ENCODE measurements at places on chromosomes 6 and 20. TPM values are rescaled to one million over a fixed set of nuclear protein-coding genes. Genes with fewer than 3 reads are reported as not detected.

Gene SH3BGRL2
- 13.8 TPM for total RNA-seq

Gene DEFB115
- total RNA-seq = not detected

Gene ARG1
- 0.53 TPM for total RNA-seq

Gene PLG
- total RNA-seq = 1.4 TPM

Gene CNBD2
- 3.8 TPM for total RNA-seq

Gene ADAT2
- total RNA-seq = 13.3 TPM

Gene GLP1R
- total RNA-seq = 1.8 TPM

Gene TMEM30A
- total RNA-seq = 81.2 TPM

Gene MICA
- 12.9 TPM for total RNA-seq

Gene GUCA1A
- 10.9 TPM for total RNA-seq

Gene METTL24
- total RNA-seq = 0.21 TPM

- DNase-seq = no peak
Measured at GRCh38 chr6:40244699-40245098, 310.4 kb upstream of the MOCS1 start.

GRCh38 chr6:93859971-93860370, 440.6 kb upstream of the EPHA7 start:
- DNase-seq = no peak

GRCh38 chr6:17291778-17292177, 10.6 kb downstream of the RBM24 start:
- no peak for DNase-seq

GRCh38 chr6:40146902-40147301, 212.6 kb upstream of the MOCS1 start:
- no peak for DNase-seq

- no peak for DNase-seq
Measured at GRCh38 chr6:46290421-46291274, 119.9 kb upstream of the ENPP5 start.

- DNase-seq = no peak
Measured at GRCh38 chr6:56604186-56604585, 38.5 kb downstream of the DST start.

GRCh38 chr20:35909176-35909575, 45.1 kb downstream of the SCAND1 start:
- DNase-seq = no peak

DNA sequence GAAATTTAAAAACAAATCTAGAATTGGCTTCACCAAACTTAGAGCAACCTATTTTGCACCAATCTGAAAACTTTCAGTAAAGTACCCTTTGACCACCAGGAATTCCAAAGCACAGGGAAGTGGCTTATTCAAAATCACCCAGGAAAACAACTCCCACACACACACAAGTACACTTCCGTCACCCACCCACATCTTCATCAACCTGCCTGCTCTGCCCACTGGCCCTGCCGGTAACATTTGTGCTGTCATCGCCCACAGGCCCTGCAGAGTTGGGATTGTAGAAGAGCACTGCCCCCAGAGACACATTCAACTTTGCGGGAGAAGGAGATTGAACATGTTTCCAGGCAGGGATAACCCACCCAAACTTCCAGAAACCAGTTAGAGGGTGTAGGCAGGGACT, 19.3 kb upstream of the SCML4 start:
- DNase-seq = no peak

- DNase-seq = no peak
Measured at GRCh38 chr6:15763837-15764236, 101.0 kb upstream of the DTNBP1 start.

DNA sequence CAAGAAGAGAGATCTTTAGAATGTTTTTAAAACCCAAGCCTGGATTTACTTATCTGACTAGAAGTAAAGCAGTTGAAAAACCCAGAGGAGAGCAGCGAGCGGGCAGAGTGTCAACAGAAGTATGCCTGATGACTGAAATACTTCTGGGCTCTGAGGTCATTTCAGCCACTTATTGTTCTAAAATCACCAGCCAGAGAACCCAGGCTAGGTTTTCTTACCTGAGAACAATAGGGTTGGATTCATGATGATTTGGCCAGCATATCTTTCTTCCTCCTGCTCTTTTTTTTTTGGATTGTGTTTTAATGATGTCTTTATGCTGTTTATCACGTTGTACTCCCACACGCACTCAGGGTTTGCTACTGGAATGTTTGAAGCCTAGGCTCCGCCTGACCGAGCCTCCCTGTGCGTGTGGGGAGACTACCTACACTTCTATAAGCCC, 63.0 kb upstream of the KIF25 start:
- no peak for DNase-seq

- no peak for DNase-seq
Measured at GRCh38 chr6:53476964-53477363, 67.9 kb downstream of the GCLC start.

DNA sequence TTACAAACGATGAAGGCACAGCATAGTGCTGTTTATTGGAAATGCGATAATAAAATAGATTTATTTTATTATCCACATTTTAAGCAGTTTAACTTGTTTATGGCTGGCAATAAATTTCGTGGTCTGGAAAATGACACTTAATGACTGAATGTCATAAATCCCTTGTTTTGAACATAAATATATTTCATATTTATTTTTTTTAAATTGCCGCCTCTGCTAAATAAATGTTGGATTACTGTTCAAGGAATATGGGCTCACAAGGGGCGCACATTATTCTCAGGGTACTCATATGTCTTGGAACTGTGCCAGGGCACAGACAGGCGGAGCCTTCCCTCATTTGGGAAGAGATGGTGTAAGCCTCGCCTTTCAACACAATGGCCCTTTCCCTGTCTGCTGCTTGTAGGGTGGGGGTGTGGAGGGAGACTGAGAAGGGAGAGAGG, 134.3 kb downstream of the PXDC1 start:
- DNase-seq = no peak

Measured in WTC11 (cell line).